ENCODE measurements at places on chromosomes 11 and 22.

GRCh38 chr11:12110714-12111548, 541 bp downstream of the MICAL2 start:
- peak; percentile 36 for DNase-seq

DNA sequence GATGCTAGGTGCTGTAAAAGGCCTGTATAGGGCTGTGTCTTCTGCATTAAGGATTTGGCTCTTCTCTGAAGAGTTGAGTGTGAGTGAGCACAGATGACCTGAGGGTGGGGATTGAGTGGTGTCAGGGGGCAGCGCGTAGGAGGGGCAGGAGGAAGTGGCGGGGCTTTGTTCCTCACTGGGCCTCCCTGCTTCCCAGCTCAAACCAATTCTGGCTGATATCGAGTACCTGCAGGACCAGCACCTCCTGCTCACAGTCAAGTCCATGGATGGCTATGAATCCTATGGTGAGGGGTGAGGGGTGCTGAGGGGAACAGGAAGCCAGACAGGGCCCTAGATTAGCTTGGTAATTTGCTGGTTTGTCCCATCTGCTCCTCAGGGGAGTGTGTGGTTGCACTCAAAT, 9.1 kb downstream of the PHOX2A start:
- no peak for DNase-seq

DNA sequence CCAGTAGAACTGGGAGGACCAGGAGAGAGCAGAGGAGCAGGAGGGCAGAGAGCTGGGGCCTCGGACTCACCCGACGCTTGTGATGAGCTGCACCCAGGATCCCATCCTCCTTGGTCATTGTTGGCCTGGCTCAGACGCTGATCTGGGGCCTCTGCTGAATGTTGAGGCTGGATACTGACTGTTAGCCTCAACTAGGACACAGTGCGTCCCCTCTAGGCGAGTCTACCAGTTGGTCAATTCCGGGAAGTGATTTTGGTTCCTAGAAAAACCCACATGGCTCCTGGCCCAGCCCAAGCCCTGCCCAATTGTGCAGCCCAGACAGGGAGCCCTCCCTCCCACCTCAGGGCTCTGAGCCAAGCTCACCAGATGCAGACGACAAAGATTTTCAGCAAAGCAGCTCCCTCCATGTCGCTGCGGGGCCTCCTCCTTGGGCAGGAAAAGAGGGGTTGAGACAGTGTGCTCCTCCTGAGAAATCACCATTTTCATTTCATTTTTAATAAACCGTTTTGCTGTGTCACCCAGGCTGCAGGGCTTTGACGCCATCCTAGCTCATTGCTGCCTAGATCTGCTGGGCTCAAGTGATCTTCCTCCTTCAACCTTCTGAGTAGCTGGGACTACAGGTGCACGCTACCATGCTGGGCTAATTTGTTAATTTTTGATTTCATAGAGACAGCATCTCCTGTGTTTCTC, at the start of gene APOL4:
APOL4 (minus strand) TSS at position 180 of the 690 bp plus-strand sequence; CDS start at position 105, 75 bp downstream.
- DNase-seq = peak; percentile 25

- DNase-seq = no peak
These were observed 134.9 kb downstream of the DBX1 start for GRCh38 chr11:20025332-20025840.

- DNase-seq = no peak
These were observed 59.0 kb upstream of the SHANK2 start for GRCh38 chr11:71311176-71311925.

GRCh38 chr11:625636-626268, 997 bp upstream of the CDHR5 start:
- DNase-seq = no peak

DNA sequence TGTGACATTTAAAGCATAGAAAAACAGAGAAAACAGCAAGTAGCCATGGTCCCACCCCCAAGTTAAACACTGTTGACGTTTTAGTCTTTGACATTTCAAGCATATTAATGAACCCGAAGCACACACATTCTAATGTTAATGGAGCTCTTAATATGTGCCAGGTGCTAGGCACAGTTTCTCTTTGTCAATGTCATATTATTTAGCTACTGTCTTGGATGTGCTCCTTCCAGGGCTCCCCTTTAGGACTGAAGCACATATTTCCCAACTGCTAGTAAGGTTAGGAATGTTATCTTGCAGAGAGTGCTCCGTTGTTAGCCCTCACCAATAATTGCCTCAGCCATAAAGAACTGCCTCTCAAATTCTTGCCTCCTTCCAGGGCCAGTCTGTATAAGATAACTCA, 716.6 kb upstream of the TENM4 start:
- DNase-seq = no peak

DNA sequence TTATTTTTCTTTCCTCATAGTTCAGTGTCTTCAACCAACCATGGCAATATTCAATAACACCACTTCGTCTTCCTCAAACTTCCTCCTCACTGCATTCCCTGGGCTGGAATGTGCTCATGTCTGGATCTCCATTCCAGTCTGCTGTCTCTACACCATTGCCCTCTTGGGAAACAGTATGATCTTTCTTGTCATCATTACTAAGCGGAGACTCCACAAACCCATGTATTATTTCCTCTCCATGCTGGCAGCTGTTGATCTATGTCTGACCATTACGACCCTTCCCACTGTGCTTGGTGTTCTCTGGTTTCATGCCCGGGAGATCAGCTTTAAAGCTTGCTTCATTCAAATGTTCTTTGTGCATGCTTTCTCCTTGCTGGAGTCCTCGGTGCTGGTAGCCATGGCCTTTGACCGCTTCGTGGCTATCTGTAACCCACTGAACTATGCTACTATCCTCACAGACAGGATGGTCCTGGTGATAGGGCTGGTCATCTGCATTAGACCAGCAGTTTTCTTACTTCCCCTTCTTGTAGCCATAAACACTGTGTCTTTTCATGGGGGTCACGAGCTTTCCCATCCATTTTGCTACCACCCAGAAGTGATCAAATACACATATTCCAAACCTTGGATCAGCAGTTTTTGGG, at the start of gene OR51T1:
OR51T1 (plus strand) TSS at position 41 of the 641 bp plus-strand sequence; CDS start at position 41, 0 bp downstream.
- no peak for DNase-seq
